Transverse colon (tissue), 4 donors: ENCODE measurements at places on chromosomes 1 and 21.

DNA sequence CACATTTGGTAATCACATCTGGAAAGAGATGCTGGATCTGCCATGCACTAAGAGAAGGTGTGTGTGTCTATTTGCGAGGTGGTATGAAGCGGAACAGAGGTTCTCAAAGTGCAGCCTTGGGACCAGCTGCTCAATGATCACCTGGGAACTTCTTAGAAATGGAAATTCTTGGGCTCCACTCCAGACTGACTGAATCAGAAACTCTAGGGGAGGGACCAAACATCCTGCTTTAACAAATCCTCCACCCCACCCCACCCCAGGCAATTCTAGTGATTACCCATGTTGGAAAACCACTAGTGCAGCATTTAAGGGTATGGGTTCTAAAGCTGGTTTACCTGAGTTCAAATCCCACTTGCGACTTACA is 143.9 kb upstream of the JUN start:
- DNase-seq, result no peak

- no peak for DNase-seq
These were observed 9.1 kb upstream of the GPR88 start for GRCh38 chr1:100528871-100529270.

- DNase-seq, result no peak
These were observed 73.4 kb downstream of the BACE2 start for GRCh38 chr21:41241341-41241740.

GRCh38 chr21:15164678-15165303 is 100.0 kb upstream of the NRIP1 start:
- DNase-seq, result peak; percentile 18

- DNase-seq, result no peak
These were observed 1.6 kb upstream of the STK40 start for GRCh38 chr1:36387141-36387949.

- no peak for DNase-seq
These were observed 448.6 kb downstream of the SETD4 start for GRCh38 chr21:35611708-35612132.

DNA sequence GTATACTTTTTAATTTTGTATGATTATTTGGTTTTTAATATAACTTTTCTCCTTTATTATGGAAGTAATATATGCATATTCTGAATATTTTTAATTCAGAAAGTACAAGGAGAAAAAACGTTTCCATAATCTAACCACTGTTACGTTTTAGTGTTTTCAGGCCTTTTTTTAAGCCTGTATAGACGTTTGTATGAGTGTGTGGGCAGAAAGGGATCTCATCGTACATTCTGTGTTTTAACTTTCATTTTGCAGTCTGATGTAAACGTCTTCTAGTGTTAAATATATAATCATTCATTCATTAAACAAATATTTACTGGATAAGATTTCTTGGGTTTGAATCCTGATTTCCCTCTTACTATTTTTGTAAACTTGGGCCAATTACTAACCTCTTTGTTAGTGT is 38.0 kb upstream of the PLEKHO1 start:
- no peak for DNase-seq

DNA sequence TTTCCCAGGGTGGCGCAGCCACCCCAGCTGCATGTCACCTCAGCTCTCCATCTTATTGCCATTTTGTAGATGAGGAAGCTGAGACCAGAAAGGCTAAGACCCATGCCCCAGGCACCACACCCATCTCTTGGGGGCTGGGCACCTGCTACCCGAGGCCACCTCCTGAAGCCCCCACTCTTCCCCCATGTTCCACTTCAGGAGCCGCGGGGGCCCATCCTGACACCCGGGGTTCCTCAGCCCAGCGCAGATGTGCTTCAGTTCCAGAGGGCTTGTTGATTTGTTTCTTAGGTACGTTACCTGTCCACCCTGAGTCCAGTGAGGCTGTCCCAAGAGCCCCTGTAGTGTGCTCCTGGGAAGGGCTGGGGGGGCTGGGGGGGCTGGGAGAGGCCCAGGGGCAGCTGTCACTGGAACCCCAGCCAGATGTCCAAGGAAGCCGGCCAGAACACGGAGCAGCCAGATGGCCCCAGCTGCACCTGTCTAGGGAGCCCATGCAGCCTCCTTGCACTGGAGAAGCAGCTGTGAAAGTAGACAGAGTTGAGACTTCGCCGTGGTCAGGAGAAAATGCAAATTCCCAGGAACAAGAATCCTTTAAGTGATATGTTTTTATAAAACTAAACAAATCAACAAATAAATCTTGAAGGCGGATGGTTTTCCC is 17.1 kb upstream of the CCDC27 start:
- no peak for DNase-seq

DNA sequence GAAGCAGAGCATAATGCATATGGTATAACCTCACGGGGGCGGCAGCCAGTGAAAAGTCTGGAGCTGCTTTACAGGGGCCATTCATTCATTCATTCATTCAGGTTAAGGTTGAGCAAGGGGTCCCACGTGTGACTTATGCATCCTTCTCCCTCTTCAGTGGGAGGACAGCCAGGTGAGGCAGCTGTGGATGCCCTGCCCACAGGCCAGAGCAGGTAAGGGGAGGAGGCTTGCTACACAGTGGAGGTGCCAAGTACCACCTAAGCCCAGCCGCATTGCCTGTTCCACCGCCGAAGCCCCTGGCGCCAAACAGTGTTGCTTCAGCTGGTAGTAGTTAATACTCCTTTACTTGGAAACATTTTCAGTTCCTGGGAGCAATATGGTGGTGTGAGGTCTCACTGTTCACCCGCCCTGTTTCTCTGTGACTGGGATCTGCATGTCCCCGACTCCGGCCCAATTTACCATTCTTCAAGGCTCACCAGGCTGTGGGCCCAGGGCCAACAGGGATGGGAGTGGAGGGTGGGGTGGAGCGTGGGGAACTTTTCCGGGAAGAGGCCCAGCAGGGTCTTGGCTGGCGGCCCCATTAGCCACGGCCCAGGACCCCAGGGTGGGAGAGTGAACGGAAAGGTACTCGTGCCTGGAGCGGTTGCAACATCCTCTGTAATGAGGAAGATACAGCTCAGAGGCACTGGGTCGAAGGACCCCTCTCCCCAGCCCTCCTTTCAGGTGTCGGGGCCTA is 722 bp upstream of the PODN start:
- no peak for DNase-seq

GRCh38 chr1:247287460-247287859 is 31.6 kb downstream of the VN1R5 start:
- no peak for DNase-seq

- DNase-seq, result no peak
These were observed 973 bp downstream of the C1orf74 start for GRCh38 chr1:209783386-209783785.

DNA sequence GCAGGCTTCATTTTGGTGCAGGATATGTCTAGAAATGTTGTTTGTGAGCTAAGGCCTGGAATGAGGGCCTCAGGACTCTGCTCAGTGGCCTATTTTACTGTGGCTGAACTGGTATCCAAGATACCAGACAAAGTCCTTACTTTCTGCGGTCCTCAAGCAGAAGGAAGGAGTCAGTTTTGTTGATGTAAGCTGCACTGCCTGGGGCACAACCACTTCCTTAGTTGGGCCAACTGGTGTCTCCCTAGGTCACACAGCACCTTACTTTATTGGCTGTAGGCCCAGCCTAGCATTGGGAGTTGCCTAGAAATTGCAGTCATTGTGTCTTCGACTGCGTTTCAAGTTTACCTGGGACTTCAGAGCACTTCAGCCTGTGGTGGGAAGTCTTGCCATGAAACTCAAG is 1322.7 kb downstream of the AMY1C start:
- DNase-seq, result no peak

GRCh38 chr1:23122023-23122748 is 46.5 kb downstream of the LUZP1 start:
- peak; percentile 68 for DNase-seq

DNA sequence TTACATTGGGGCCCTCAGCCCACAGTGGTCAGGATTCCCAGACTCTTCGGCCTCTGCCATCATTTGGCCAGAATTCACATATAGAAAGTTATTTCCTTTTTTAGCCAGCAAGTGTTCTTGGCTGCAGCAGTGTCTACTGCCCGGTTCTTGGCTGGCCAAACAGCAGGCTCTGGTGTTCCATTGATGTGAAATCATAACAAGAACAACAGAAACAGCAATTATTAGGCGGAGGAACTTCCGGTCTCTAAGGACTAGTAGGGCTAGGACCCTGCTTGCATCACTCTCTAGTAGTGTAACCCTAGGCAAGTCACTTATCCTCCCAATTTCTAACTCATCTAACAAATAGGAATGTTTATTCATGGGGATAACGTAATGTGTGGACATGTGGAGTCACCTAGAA is 8.7 kb upstream of the GJA5 start:
- no peak for DNase-seq

DNA sequence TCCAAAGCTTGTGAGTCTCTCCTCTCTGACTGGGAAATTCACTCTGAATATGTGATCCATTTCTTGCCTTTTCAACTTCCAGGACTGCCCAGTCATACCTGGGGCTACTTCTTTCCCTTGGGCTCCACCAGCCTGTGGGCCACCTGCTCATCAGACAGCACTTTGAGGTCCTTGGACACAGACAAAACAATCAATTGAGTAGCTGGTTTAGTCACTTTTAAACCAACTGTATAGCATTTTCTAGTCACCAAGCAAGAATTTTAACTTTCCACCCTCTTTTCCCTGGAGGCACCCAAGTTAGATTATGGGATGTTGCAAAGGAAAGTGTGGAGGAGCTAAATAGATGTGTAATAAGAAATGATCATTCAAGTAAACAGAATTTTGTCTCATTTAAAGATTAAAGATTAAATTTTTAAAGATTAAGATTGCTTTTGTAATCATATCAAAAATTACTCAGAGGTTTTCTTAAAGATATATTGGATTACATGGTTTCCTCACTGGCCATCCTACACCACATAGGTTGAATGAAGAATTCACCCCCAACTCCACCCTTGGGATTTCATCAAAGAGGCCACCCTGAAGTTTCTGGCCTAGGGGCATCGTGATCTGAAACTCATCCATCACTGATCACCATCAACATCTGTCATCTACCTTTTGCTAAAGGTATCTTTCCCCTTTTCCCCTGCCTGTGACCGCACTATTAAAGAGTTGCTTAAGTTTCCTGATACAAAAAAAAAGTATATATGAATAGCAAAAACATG is 219.2 kb upstream of the NR5A2 start:
- DNase-seq, result no peak

DNA sequence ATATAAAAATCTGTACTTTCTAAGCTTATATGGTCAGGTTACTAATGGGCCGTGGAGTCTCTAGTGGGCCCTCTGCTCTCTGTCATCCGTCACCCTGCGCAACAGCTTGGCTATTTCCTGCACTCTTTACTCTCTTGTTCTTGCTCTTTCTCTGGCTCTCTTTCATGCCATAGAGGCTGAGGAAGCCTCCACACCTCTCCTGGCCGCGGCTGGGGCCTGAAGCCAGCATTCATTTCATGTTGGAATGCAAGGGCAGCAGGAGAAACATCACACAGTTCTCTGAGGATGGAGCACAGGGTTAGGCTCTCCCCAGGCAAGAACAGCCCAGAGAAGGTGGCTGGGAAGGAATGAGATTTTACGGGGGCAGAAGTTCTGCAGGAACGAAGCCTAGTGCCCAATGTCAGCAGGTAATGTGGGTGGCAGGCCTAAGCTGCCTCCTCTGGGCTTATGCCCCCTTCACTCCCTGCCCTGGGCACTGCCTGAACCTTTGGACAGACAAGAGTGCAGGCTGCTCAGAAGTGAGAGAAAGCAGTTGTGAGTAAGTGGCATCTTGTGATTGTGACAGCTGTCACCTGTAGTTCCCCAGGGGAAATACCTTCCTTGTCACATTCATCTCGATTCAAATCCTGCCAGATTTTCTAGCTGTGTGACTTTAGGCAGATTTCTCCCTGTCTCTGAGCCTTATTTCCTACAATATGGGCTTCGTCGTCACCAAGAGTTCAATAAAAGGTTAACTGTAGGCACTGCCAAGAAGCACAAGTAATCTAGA is 3.6 kb upstream of the FHAD1 start:
- no peak for DNase-seq
